Pulmonary artery endothelial cell (primary cell): ENCODE measurements at places on chromosomes 4 and X. TPM values are rescaled to one million over a fixed set of nuclear protein-coding genes. Genes with fewer than 3 reads are reported as not detected.

SCOC gene
- 32.6 and 45.2 TPM in 2 replicates for total RNA-seq

DNA sequence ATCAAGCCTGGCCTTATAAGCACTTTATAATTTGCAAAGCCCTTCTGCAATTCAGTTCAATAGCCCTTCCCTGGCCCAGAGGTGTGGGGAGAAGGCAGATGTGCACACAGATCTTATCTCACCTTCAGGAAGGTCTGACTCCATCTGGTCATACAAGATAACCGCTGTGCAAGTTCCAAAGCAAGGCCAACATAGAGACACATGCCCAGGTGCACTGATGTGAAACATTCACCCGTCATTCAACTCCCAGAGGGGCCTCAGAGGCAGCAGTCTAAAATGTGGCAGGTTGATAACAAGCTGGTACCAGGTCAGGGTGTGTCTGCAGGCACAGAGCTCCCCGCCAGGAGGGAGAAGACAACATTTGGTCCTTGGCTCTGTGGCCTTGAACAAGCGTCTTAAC lies 10.9 kb upstream of the WFS1 start:
- no peak for DNase-seq

DCAF8L2 gene
- 0.40 TPM in 1 of 2 replicates, not detected in the other for total RNA-seq

DNA sequence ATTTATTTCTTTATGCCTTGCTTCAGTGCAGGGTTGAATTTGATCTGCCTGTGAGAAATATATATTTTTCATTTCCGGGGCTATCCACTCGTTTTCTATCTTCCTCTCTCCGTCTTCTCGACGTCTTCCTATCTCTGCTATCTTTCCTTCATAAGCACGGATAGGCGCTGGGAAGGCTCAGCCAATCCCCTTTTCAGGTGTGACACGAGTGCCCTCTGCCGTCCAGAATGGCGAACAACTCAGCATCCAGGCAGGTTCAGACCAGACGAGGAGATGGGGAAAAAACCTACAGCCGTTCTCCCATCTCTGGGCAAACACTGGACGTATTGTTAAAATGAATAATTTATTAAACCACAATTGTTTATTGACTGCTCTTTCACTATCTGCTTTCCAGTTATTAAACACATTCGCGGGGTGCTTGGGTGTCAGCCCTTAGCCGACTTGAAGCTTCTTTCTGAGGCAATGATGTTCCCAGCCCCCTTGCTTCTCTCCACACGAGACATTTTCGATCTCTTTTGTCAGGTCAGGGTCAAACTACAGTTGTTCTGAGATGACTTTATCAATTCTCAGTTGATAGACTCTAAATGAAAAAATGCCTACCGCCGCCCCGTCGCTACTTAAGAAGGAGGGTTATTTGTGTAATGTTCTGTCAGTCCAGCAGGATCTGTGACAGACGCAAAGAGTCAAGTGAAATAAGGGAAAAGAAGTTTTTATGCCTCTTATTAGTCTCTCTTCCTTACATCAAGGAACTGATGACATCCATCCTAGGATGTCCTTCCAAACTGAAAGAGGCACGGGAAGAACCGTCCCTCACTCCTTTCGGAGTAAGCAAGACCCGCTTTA lies 96.3 kb upstream of the NOCT start:
- DNase-seq: peak; percentile 37

DNA sequence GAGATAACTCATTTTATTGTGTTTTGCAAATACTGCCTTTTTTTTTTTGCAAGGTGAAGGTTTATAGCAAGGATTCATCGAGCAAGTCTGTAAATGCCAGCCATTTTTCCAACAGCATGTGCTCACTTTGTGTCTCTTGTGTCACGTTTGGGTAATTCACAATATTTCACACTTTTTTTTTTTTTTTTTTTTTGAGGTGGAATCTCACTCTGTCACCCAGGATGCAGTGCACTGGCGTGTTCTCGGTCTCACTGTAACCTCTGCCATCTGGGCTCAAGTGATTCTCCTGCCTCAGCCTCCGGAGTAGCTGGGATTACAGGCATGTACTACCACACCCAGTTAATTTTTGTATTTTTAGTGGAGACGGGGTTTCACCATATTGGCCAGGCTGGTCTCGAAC lies 1.9 kb downstream of the RNF4 start:
- no peak for DNase-seq

DNA sequence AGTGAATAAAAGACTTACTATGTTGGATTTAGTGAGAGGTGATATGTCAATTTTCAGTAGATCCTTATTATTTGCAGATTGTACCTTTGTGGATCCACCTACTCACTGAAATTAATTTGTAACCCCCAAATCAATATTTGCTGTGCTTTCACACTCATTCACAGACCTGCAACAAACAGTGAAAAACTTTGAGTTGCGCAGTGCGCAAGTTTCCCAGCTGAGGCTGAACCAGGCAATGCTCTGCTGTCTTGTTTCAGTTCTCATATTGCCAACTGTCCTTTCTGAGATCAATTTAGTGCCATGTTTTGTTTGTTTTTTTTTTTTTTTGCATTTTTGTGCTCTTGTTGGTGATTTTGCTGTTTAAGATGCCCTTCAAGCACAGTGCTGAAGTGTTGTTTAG lies 40.8 kb upstream of the LEF1 start:
- no peak for DNase-seq
